Naive thymus-derived CD4-positive, alpha-beta T cell (primary cell): ENCODE measurements at places on chromosomes 12 and 14. TPM values are rescaled to one million over a fixed set of nuclear protein-coding genes. Genes with fewer than 3 reads are reported as not detected.

- DNase-seq, result peak; percentile 43
Measured at GRCh38 chr12:1104088-1104800, 113.2 kb downstream of the ERC1 start.

DNA sequence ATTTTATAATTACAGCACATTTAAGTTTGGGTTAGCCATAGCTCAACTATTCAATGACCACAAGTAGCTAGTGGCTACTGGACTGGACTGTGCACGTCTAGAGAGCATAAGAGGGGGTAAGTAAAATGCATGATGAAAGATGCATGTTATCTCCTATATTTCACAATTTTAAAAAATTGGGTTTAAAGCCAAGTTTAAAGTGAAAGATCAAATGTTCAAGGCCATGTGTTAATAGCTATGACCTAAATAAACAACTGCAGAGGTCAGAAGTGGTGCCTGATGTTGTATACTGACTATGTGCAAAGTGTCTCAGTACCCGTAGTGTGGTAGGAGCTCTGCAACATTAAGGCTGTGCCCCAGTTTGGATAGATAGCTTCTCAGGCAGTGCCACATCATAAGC is 48.2 kb downstream of the BMP4 start:
- no peak for DNase-seq

GRCh38 chr12:39972119-39972518 is 133.8 kb downstream of the SLC2A13 start:
- no peak for DNase-seq

DNA sequence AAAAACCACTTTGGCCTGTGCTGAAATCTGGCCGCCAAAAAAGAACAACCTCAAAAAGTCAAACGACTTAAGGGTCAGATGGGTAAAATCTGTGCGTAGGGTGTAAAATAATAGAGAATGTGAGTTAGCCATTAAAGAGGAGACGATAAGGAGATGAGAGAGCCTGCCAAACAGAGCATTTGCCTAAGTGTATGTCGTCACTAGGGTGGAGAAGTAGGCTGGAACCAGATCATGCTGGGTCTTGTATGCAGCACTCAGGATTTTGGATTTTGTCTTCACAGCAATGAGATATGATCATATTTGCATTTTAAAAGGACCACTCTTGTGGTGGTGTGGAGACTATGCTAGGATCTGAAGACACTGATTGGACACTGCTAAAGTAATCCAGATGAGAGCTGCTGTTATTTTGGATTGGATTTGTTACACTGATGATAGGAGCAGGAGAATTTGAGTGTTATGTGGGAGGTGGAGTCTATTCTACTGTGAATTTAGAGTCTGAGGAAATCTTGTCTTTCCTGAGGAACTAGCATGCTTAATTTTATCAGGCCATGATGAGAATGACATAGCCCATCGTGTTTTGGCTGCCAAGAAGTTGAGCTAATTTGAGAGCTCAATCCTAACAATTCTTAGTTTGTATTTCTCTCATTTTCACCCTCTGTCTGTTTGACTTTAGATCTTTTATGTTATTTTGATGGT is 24.8 kb upstream of the DBX2 start:
- DNase-seq, result no peak

- DNase-seq, result no peak
Measured at GRCh38 chr14:90658541-90658967, 157.7 kb downstream of the TTC7B start.

GRCh38 chr14:56730538-56731145 is 79.6 kb downstream of the OTX2 start:
- DNase-seq, result no peak

GRCh38 chr12:90622431-90622830 is 332.5 kb downstream of the CCER1 start:
- no peak for DNase-seq

DNA sequence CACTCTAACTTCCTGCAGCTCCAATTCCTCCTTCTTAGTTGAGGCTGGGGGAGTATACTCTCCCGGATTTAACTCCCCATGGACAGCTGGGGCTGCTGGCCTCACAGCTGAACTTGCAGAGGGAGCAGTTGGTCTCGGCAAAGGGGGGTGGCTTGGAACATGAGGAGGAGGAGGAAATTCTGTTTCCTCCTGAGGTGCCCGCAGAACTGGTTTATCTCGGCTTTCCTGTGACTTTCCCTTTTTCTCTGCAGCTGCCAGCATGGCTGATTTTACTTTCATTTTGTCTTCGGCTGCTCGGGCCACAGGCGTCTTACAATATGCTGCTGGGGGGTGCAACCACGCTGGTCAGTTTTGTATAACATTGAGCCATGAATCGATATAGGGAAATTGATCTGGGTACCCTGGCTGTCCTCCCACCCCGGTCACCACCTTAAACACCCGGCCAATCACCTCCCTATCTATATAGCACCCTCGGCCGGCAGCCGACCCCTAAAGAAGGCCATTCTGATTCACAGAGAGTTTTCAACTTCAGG is 1317.6 kb downstream of the TMEM121 start:
- DNase-seq, result peak; percentile 37

DNA sequence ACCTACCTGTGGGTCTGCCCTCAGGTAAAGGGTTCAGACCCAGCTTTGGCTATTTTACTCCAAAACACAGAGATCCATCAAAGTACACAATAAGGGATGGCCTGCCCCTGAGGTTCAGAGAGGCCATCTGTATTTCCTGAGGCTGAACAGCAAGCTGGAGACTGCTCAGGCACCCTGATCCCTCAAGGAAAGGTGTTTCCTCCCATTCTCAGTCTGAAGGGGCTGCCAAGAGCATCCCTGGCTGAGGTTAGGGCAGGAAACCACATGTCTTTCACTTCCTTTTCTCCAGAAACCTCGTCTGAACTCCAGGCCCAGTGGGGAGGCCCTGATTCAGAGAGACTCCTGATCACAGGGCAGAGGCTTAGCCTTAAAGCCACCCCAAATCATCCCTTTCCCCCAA is 1.5 kb downstream of the RILPL1 start:
- DNase-seq, result peak; percentile 17

Gene PCED1B
- 137 TPM for polyA plus RNA-seq

Gene DTX1
- polyA plus RNA-seq, result 0.80 TPM

Gene STK38L
- 7.2 TPM for polyA plus RNA-seq

Gene TMPRSS12
- polyA plus RNA-seq, result not detected
